NCI-H2107 (cell line): ENCODE measurements at places on chromosomes 5 and 9.

GRCh38 chr5:103743421-103743820 lies 180.8 kb upstream of the NUDT12 start:
- no peak for DNase-seq

GRCh38 chr5:56270058-56270457 lies 36.9 kb upstream of the ANKRD55 start:
- no peak for DNase-seq

DNA sequence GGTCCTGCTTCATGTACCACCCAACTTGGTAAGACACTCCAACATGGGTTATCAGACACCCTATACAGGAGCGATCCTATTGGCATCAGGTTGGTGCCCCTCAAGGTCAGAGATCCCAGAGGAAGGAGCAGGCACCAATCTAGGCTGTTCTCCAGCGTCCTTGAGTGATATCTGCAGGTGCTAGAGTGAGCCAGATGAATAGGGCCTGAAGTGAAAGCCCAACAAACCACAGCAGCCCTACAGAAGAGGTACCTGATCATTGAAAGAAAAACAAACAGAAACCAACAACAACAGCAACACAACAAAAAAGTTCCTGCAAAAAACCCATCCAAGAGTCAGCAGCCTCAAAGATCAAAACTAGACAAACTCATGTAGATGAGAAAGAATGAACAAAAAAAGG lies 584.8 kb downstream of the HINT1 start:
- DNase-seq: no peak

- no peak for DNase-seq
Measured at GRCh38 chr5:100788417-100788816, 114.7 kb downstream of the ST8SIA4 start.

DNA sequence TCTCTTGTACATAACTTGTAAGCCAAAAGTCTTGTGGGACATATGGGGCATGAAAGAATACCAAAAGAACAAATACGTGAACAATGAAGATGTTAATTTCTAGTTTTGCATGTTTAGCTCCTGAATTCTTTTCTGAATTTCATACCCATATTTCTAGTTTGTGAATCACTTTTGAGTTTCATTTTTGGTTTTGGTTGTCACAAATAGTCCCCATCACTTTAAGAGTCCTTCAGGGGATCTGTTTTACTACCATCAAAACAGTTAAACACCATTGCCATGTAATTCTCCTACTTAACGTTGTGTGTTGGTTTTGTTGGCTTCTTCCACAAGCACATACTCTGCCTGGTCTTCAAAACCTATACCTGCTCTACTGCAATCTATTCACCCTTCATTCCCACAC lies 27.0 kb downstream of the VCAN start:
- DNase-seq: no peak

- no peak for DNase-seq
Measured at GRCh38 chr9:119877306-119877705, 508.1 kb upstream of the BRINP1 start.

DNA sequence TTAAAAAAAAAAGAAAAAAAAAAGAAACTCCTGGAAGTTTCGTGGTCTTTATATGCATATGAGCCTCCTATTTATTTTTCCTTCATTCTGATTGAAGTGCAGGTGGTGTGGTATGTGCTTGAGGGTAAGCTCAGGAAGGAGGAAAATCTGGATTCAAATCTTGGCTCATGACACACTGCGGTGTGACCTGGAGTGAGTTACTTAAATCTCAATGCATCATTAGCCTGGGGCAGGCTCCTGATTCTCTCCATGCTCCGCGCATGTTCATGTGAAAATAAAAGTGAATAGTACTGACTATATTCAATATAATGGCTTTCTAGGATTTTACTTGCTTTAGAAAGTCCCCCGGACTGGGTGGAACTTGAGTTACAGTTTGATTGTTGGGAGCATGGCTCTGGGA lies 35.6 kb downstream of the PTTG1 start:
- DNase-seq: no peak
